ENCODE measurements at places on chromosomes 2 and 18.

GRCh38 chr2:3024401-3024935 is 353.1 kb downstream of the EIPR1 start:
- no peak for DNase-seq

GRCh38 chr18:44098551-44099098 is 582.1 kb upstream of the SETBP1 start:
- no peak for DNase-seq

DNA sequence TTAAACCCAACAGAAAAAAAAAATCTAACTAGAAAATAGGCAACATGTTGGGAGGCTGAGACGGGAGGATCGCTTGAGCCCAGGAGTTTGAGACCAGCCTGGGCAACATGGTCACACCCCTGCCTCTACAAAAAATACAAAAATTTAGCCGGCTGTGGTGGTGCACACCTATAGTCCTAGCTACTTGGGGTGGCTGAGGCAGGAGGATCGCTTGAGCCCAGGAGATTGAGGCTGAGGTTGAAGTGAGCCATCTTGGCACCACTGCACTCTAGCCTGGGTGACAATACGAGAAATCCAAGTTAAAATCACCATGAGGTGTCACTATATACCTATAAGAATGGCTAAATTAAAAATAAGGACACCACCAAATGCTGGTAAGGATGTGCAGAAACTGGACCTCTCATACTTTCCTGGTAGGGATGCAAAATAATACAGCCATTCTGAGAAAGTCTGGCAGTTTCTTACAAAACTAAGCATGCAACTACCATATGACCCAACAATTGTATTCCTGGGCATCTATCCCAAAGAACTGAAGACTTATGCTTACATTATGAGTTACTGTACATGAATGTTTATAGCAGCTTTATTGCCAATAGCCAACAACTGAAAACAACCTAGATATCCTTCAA is 2.2 kb downstream of the SEPTIN10 start:
- no peak for DNase-seq

DNA sequence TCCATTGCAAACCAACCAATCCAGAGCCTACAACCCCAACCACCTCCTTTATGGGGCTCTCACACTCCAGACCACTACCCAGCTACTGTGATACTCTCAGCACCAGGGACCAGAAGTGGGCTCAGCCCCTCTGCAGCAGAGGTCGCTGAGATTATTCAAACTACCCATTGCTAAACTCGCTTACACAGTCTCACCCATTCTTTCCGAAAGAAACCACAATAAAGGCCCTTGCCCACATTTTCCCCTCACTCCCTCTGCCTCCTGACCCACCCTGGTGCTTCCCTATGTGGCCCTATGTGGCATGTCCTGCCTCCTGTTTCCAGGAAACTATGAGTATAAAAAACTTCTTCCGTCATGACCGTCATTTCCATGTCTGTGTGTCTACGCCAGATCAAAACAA is 10.7 kb downstream of the TEX51 start:
- no peak for DNase-seq

DNA sequence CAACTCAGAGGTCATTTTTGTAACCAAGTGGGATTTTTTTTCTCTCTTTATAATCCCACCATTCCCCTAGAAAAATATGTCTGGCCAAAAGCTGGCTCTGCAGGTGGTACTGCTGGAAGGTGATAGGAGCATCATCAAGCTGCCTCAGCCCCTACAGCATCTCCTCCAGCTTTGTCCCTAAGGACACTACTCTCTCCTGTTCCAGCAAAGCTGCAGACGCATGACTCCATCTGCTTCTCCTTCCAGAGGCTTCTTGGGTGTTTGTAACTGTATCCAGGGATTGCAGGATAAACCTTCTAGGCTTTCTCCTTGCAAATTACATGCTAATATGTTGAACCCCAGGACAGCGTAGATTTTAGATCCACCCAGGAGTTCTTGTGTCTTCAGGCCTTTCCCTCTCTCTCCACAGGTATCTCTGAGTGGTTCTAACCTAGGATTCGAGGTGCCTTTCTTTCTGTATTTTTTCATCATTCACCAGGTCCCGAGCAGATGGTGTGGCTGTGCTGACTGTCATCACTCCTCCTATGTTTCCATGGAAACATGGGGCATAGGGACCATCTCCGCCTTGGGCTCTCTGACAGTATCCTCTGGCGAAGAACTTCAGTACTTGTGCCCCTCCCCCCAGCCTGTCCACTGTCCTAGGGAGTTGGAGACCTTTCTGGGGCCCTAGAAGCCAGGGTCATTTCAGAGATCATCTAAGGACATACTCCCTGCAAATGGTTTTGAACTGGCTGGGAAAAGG is 34.3 kb downstream of the AFF3 start:
- DNase-seq = no peak
